ENCODE measurements at places on chromosomes 3 and 15.
A peak's percentile ranks its signal among the peaks of the same experiment; 100 is the strongest.

GRCh38 chr15:61750271-61751084 is 309.8 kb downstream of the VPS13C start:
- DNase-seq = no peak

DNA sequence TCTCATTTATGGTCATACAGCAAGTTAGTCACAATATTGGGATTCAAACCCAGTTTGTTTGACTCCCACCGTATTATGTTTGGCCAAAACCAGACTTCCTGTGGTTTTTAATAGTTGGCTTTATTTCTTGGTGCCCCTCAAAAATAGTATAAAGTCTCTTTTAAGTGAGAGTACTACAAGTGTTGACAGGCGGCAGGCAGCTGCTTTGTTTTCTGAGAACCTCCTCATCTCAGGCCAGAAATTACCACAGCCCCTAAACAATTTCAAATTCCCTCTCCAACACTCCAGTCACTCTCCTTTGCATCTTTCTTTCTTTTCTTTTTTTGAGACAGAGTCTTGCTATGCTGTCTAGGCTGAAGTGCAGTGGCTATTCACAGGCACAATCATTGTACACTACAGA is 121.5 kb downstream of the POLR2M start:
- DNase-seq = no peak

DNA sequence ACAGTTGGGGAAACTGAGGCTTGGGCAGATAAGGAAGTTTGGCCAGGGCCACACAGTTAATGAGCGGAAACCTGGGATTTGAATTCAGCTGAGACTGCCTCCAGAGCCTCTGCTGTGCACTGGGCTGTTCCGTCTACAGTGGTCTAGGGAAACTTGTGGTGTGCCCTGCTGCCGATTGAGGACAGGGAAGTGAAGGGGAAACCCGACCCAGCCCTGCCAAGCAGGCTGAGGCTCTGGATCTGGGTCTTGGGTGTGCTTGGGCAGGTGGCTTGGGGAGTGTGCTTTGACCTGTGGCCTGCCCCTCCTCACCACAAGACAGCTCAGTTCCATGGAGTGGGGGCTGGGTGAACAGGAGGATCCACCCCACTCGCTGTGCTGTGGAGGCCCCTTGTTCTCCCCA is 17.6 kb downstream of the NISCH start:
- DNase-seq = no peak

- DNase-seq = no peak
Observed at GRCh38 chr3:67704322-67704721, 49.9 kb upstream of the SUCLG2 start.

GRCh38 chr15:69725957-69726356 is 273.3 kb downstream of the RPLP1 start:
- no peak for DNase-seq

DNA sequence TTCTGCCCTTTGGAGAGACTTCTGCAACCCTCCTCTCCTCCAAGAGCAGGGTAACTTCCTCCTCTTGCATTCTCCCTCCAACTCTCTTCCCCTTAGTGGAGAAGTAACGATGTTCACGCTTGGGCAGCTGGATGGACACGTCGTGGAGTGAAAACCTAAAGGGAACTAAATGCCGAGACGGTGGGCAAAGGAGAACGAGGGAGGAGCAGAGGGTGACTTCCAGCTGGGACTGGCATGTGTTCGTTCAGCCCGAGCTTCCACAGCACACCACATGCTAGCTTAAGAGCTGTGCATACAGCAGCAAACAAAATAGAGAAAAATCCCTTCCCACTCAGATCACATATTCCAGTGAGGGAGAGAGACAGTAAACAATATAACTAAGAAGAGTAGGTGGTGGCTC is 179.8 kb downstream of the SLCO3A1 start:
- no peak for DNase-seq

DNA sequence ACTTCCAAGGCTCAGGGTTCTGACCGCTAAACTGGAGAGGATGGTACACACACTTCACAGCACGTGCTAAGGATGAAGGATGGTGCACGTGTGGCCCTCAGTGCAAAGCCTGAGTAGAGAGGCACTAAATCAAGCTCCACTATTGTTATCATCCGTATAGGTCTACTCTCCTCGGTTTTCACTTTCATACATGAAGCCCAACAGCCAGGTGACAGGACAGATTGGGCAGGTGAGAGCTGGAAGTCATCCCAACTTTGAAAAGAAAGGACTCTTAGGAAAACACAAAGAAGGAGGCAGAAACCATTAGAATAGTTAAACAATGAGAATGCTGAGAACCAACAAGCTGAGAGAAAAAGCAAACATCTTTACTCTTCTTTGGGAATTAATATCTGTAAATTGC is 21.1 kb downstream of the MAGI1 start:
- no peak for DNase-seq

- no peak for DNase-seq
Observed at GRCh38 chr15:66805202-66805885, 103.3 kb downstream of the SMAD6 start.

GRCh38 chr15:67456677-67457529 is 64.0 kb upstream of the C15orf61 start:
- peak; percentile 47 for DNase-seq

- no peak for DNase-seq
Observed at GRCh38 chr3:17398959-17399551, 343.4 kb downstream of the TBC1D5 start.

- no peak for DNase-seq
Observed at GRCh38 chr3:196624907-196625306, 14.6 kb upstream of the NRROS start.

Measured in stimulated activated CD4-positive, alpha-beta T cell treated with anti-CD3 and anti-CD28 coated beads, Interleukin-1b, Interleukin-23, amount 100 ng/mL, for 1 hour (primary cell).